ENCODE measurements at places on chromosomes 2 and 18.

DNA sequence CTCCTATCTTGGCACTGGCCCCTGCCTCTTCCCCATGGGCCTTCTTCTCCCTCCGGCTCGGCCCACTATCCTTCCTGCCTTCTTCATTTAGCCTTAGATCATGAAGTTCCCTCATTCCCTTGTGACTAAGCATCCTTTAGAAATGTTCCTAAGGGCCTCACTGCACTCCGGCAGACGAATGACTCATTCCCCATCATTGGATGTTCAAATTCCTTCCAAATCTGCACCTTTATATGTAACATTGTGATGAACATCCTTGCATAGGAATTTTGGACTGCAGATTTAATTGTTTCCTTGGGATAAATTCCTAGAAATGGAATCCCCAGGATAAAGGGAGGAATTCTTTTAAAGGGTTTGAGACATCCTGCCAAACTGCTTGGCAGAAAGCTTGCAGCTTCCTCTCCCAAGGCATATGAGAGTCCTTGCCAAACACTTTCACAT lies 19.0 kb downstream of the CRACDL start:
- DNase-seq, result no peak

- no peak for DNase-seq
These were observed 48.3 kb downstream of the ZNF804A start for GRCh38 chr2:184646593-184646992.

DNA sequence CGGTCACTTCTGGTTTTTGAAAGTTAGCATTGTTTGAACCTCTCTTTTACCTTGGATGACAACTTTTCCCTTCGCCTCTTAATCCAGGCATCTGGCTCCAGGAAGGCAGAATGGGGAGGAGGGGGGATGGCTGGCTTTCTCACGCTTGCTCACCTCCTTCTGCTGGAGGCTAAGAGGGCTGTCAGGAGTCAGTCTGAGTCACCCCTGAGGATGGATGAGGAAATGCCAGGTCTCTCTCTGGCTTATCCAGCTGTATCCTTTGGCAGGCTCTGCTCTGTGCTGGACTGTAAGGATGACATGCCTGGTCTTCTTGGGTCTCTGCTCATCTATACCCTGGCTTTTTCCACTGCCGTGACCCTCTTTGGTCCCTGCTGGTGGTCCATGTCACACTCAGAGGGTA lies 142.9 kb upstream of the GYPC start:
- no peak for DNase-seq

DNA sequence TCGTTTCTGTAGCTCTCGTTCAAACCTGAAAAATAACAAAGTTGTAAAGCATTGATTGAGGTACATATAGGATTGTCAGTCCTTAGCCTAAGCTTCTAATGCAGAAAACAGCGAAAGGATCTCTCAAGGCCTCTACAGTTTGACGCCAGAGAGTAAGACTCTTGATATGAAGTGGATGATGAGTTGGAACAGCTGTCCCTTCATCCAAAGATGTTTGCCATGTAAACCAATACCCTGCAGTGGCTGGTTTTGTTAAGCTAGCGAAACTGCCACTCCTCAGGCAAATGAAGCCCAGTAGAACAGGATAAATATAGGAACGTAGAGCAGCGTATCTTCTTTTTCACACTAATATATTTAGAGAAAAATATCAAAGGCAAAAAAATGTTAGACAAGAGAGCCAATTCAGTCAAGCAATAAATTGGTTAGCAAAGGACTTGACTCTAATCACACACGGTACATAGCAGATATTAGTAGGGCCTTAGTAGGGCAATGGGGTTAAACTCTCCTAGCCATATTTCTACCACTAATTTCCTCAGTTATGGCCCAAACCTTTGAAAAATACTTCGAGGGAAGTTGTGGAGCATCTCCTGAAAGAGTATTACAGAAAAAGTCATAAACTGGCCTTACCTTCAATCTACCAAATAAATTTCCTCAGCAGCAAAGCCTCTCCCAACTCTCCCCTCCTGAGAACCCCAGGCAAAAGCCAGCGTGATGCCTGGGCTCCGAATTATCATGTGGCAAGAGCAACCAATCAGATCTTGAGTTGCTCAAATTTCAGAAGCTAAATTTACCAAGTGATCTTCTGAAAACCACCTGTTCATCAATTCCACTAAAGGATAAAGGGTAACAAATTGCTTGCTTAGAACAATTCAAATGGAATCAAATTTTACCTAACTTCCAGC lies at the start of gene NEB:
TSS of gene NEB (minus strand) at position 706 of the 902 bp plus-strand sequence. CDS start 1,320 bp downstream, outside the sequence.
- no peak for DNase-seq

GRCh38 chr2:1970341-1970740 lies 226.0 kb upstream of the PXDN start:
- DNase-seq, result no peak

GRCh38 chr2:79966369-79966768 lies 338.2 kb downstream of the LRRTM1 start:
- no peak for DNase-seq

GRCh38 chr2:214679736-214680135 lies 129.7 kb downstream of the BARD1 start:
- DNase-seq, result no peak

DNA sequence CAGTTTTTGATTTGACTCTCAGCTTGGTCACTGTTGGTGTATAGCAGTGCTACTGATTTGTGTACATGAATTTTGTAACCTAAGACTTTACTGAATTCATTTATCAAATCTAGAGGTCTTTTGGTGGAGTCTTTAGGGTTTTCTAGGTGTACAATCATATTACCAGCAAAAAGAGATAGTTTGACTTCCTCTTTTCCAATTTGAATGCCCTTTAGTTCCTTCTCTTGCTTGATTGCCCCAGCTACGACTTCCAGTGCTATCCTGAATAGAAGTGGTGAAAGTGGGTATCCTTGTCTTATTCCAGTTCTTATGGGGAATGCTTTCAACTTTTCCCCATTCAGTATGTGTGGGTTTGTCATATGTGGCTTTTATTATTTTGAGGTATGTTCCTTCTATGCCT lies 312.9 kb upstream of the REV1 start:
- no peak for DNase-seq

DNA sequence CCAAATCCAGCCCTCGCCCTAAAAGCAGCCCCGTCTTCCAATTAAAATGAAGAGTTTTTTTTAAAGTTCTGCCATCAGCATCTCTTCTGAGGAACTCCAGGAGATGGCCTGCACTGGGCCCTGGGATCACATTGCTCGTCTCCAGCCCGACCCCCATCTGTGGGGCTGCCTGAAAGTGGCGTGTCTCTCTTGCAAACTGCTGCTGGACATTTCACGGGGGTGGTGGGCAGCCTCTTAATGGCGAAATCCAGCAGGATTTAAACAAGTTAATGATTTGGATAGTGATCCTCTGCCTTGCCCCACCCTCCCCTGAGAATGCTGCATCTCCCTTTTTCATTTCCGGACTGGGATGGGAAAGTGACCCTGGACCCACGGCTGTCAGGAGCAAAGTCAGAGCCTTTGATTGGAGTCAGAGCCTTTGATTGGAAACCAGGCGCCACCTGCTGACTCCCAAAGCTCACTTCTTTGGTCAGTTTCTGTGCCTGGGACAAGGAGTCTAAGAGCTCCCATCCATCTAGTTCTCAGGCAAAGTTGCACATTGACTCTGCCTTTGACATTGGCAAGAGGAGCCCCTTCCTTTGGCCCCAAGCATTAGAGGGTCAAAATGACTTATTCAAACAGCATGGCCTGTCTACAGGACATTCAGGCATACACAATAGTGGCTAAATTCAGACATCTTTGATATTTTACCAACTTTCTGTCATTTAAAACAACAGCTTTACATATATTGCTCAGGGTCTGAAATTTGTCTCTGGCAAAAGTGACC lies 155.2 kb downstream of the SH3BP4 start:
- no peak for DNase-seq

- no peak for DNase-seq
These were observed at the start of gene WDSUB1 for GRCh38 chr2:159285929-159286708. TSS of gene WDSUB1 (minus strand) at chr2:159286703. CDS start at chr2:159283069, 3,634 bp downstream.

DNA sequence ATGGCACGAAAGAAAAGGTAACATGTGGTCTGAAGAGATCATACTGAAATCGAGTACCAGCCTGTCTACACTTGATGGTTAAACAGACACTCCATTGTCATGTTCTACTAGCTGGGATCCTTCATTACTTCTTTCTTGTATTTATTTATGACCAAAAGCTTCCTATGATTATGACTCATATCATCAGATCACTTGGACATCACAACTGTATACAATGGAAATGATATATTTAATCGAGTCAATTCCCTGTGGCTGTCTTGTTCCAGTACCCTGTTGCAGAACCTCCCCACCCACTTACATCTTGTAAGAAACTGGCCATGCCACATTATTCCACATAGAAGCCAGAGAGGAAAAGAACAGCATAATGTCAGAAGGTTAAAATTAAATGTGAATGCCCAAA lies 358.9 kb downstream of the ZEB2 start:
- no peak for DNase-seq

GRCh38 chr2:160859096-160859495 lies 301.1 kb upstream of the TANK start:
- DNase-seq, result no peak

DNA sequence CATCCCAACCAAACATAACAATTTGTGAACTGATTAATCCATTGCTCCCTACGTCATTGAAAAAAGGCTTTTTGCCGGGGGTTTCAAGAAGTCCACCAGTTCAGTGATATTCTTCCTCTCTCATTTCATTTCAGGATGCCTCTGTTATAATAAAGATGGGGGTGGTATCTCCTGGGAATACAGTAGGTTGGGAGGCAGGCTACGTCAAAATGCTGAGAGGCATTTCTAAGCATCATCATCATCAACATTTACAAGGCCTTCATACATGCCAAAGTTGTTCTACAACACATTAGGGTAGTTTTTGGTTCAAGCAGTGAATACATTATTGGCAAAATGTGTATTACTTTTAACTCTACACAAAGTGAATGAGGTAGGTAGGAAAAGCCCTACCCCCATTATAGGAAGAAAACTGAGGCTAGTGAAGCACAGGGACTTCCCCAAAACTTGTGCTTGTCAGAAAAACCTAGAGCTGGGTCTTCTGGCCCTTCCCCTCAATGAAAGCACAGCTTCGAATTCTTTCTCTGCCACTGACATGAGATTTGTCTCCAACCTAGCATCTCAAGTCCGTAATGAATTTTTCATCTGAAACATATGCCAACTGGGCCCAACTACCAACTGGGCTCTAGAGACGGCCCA lies 11.3 kb downstream of the OSR1 start:
- DNase-seq, result no peak

GRCh38 chr18:77014538-77014937 lies 118.0 kb downstream of the MBP start:
- DNase-seq, result no peak

DNA sequence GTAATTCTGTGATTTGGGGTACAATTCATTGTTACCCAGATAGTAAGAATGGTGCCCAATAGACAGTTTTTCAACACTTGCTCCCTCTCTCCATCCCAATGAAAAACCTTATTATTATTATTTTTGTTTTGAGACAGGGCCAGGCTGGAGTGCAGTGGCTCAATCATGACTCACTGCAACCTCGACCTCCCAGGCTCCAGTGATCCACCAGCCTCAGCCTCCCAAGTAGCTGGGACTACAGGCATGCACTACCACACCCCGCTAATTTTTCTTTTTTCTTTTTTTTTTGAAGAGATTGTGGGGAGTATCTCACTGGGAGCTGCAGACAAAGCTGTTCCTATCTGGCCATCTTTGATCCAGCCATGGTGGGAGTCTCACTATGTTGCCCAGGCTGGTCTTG lies 7.2 kb downstream of the TGFA start:
- DNase-seq, result no peak

GRCh38 chr18:27750014-27750413 lies 426.9 kb downstream of the CDH2 start:
- no peak for DNase-seq

DNA sequence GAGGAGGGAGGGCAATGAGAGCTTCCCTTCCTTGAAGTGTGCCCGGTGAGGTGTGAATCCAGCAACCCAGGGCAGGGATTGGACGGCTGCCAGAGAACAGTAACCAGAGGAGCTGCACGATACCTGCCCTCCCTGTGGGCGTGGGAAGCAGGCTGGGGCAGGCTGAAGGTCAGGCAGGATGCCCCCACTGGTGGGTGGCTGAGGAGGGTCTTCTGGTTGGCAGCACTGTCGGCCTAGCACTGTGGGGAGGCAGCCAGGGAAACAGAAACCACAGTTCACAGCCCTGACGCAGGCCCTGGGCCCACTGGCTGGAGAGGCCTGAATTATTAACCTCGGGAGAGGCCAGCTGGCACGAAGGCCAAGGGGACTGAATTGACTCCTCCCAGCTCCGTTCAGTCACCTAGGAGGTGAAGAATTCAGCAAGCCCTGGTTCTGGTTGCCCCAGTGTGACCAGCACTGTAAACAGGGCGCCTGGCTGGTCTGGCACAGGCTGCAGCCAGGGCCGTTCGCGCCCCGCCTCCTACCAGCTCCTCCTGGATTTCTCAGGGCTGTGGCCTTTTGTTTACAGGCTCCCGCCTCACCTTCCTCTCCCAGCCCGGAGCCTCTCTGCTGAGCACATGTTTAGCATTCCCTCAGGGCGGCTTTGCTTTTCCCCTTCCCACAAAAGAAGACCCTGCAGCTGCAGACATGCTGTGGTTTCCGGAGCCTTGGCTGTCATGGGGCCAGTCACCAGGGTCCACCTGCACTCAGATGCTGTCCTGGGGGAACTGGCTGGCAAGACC lies 97.8 kb downstream of the B3GNT2 start:
- DNase-seq, result no peak

DNA sequence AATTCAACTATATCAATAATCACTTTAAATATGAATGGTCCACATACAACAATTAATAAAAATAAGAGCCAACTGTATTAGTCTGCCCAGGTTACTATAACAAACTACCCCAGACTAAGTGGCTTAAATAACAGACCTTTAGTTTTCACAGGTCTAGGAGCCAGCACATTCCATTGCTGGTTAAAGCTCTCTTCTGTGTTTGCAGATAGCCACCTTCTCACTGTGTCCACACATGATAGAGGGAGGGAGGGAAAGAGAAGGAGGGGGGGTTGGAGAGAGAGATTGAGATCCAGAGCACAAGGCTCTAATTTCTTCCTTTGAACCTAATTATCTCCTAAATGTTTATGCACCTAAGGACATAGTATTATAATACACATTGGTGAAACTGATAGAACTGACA lies 267.8 kb upstream of the NXPH2 start:
- DNase-seq, result no peak

GRCh38 chr2:105649534-105649933 lies 95.2 kb upstream of the NCK2 start:
- DNase-seq, result no peak

GRCh38 chr18:66377291-66377690 lies 226.6 kb downstream of the CDH19 start:
- DNase-seq, result no peak

DNA sequence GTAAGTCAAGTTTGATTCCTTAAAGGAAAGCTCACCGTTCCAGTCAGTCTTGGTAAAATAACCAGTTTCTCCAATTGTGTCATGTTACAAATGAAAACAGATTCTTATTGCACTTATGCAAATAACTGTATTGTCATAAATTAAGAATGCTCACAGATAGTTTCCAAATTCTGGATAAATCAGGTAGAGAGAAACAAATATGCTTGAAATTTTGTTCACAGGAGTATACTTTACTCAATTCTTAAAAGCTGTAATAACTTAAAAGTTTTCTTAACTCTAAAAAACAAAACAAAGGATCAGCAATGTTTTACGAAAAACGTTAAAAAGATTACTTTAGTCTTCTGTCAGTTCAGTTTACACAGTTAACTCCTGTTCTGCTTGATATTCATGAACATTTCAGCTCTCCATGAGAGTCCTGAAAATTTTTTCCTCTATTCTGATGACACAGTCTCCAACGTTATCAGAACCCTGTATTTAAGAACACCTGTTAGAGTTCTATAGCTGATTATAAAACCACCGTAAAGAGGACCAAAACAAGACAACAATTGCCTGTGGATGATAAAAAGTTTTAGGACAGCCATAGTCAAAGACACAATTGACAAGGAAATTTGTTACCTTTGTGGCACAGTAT lies 4.4 kb downstream of the GAL3ST2 start:
- no peak for DNase-seq
